ENCODE measurements at places on chromosomes 5 and 9. TPM values are rescaled to one million over a fixed set of nuclear protein-coding genes. Genes with fewer than 3 reads are reported as not detected.

Gene SLC38A9
- 40.2 TPM for total RNA-seq

Gene CDO1
- total RNA-seq, result 6.3 TPM

Gene LHX2
- total RNA-seq, result not detected

Gene GLRA1
- not detected for total RNA-seq
